SK-N-MC (cell line): ENCODE measurements at places on chromosomes 5 and 9.

- DNase-seq: no peak
Observed at GRCh38 chr9:109904666-109905065, 124.7 kb downstream of the PALM2AKAP2 start.

DNA sequence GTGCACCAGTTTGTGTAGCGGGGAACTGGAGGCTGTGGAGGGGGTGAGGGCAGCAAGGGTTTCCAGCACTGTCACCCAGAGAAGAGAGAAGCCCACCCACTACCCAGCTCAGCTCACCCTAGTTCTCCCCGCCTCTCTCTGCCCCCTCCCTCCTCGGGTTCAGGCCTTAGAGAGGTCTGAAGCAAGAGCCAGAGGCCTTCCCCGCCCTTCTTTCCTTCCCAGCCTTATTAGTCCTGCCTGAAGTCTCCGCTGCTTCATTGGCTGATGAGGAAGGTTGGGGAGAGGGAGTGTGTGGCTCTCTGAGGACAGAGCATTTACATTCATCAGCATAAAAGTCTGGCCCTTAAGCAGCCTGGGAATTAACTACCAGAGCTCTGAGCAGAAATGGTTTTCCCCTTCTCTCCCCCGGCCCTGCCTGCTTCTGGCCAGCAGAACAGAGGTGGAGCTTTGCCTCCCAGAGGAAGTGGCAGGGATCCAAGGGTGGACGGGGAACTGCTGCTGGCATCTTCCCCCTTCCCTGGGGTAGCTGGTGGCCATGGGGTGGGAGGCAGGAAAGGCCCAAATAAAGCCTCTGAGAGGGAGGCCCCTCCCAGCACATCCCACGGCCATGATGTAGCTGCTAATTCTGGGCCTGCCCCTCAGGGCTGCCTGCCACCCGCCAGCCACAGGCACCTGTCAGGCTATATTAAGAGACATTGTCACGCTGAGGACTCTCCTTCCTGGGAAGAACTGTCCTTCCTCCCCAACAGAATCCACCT lies 4.1 kb downstream of the DNAJB5 start:
- DNase-seq: no peak

GRCh38 chr5:94857111-94857510 lies 238.6 kb downstream of the SLF1 start:
- no peak for DNase-seq

GRCh38 chr9:18623221-18624079 lies 149.5 kb downstream of the ADAMTSL1 start:
- no peak for DNase-seq

GRCh38 chr5:87404359-87404758 lies 8.4 kb downstream of the CCNH start:
- no peak for DNase-seq

GRCh38 chr5:14109041-14109747 lies 33.9 kb upstream of the TRIO start:
- DNase-seq: no peak
